Activated CD4-positive, alpha-beta T cell treated with anti-CD3 and anti-CD28 coated beads for 4 hours (primary cell): ENCODE measurements at places on chromosomes 3 and 15.
A peak's percentile ranks its signal among the peaks of the same experiment; 100 is the strongest.

DNA sequence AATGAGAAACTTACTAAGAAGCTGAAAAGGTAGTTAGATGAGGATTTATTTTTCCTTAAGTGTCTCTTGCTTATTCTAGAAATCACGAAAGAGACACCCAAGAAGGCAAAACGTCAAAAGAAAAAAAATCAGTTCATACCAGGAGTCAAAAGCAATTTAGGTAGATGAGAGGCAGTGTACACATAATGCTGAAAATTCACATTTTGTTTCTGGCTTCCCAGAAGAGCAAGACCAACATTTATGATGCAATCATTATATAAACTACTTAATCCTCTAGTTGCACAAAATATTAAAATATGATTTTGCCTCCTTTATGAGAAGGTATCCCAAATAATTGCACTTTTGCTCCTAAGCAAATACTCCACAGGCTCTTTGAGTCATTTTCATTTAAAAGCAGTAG lies 228.0 kb downstream of the FMN1 start:
- DNase-seq = no peak

DNA sequence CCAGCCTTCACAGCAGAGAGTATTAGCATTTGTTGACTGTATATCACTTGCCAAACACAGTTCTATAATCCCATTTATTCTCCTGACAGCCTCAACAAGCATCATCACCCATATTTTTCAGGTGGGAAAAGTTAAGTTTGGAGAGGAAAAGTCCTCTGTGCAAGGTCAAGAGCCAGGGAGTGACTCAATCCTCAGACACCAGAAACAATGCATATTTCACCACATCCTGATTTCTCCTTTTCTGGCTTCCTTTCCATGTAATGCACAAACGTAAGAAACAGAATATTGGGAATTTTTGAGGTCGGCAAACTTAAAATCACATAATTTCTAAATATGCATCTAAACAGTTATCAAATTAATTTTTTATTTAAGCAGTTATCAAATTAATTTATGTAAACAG lies 116.0 kb upstream of the GADL1 start:
- DNase-seq = no peak

GRCh38 chr3:3799173-3800079 lies at the start of gene LRRN1:
Gene LRRN1 (plus strand): TSS chr3:3799431. CDS start chr3:3844642, 45,211 bp downstream.
- peak; percentile 28 for DNase-seq

DNA sequence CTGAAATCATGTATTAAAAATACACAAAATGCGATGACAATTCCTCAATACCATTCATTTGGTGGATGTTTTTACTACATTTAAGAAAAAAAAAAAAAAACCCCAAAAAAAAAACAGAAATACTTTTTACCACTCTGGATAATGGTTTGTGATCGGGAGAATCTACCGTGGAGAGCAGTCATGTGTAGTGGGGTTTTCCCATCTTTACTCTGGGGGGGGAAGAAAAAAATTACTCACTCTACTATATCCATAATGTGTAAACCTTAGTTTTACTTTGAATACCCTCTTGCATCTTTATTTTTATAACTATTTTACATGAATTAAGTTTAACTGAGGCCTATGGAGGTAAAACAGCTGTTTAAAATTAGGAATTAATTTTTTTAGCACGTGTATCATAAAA lies 83.3 kb downstream of the ANKRD28 start:
- no peak for DNase-seq

DNA sequence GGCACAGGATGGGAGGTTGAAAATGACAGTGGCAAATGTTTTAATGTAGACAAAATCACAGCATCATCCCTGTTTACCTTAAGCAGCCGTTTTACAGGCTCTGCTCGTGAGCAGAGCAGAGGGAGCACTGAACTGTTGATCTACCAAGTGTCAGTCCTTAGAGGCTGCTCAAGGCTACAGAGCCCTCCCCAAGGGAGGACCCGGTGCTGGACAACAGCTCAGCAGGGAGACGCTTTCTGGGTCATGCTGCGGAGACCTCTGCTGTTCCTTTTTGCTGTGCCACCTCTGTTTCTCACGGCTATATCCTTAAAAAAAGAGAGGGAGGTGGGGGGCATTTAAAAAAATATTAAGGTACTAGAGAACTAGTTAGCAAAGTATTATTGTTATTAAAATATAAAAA lies 400.2 kb downstream of the GABRB3 start:
- DNase-seq = no peak

DNA sequence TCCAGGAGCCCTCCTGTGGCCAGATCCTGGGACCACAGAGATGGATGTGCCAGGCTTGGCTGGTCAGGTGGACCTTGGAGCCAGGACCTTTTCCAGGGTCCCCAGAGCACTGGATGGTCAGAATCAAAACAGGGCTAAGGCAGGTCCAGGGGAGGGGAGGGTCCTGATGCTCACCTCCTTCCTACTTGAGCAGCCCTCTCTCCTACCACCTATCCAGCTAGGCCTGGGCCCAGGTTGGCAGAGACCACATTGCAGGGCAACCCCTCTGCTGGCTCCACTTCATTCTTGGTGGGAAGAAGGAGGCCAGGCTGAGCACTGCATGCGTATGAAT lies 28.5 kb upstream of the SFMBT1 start:
- DNase-seq = no peak

- no peak for DNase-seq
These were observed 17.8 kb downstream of the CGGBP1 start for GRCh38 chr3:88041005-88041404.

- no peak for DNase-seq
These were observed 28.2 kb downstream of the GJD2 start for GRCh38 chr15:34726406-34727100.

DNA sequence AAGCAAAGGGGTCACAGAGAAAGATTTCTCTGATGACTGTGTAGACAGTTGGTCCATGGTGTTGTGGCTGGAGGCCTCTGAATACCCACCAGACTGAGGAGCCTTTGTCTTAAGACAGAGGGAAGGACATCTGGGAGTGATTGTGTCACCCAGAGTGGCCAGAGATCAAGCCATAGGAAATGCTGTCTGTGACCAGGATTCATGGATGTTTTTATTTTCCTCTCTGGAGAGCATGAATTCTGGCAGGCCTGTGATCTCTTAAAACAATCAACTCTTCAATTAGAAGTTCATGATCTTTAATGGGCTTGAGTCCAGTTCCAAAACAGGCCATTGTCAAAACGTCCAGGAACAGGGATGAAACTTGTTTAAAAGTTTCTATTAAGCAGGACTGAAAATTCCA lies 198.9 kb upstream of the CTDSPL start:
- DNase-seq = no peak

- no peak for DNase-seq
These were observed 104.2 kb downstream of the CNTN6 start for GRCh38 chr3:1197051-1197450.

GRCh38 chr3:133674290-133674919 lies 12.7 kb upstream of the TOPBP1 start:
- DNase-seq = no peak

DNA sequence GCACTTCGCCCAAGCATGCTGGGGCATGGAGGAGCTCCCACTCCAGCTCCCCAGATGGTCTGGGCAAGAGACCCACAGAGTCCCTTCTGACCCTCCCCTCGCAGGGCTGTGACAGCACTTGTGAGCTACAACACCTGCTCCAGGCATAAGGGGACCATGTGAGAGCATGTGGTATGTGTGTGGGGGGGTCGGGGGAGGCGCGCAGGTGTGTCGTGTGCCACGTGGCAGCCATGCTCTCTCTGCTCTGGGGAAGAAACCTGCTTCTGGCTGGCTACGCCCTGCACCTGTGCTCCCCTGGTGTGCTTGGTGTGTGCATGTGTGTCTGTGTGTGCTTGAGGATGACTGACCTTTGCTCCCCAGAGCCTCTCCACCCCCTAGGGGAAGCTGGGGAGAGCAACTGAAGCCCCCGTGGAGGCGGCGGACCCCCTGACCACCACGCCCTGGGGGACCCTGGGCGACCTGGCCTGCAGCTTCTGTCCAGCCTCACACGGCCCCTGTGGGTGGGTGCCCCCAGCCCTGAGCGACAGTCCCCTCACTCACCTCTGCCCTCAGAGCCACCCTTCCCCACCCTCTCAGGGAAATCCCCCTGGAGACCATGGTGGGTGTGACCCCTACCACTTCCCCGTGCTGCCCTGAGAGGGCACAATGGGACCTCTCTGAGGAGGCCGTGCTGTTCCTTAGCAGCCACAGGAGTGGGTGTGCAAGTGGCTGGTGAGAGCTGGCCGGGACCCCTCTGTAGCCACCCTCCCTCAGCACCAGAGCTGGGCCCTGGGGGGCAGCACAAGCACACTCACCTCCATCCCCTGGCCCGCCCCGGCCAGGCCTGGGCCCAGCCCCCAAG lies 16.6 kb upstream of the SEC13 start:
- DNase-seq = no peak

- no peak for DNase-seq
These were observed 948.2 kb downstream of the EPHA3 start for GRCh38 chr3:90055666-90056065.

DNA sequence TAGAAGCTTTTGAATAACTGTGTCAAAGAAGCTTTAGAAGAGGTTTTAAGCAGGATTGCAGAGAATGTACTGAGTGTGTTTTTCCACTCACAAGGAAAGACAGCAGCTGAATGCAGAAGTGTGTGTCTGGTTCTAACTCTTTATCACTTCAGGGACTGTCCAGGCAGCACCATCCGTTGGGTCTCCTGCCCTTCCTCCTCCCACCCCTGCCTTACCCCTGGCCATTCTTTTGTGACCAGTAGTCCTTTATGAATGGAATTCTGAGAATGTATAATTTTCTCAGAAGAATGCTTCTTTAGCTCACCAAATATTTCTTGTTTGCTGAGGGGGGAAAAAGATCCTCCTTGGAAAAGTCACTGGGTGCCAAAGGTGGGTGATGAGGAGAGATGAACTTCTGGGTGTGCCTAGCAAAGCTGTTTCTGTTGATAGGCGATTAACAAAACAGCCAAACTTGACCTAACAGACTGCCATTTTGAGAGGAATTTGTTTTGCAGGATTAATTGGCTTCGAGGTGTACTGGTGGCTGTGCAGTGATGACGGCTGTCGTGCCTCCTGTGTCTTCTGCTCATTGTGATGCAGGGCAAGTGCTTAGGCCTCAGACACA lies 70.9 kb downstream of the IGF1R start:
- no peak for DNase-seq

GRCh38 chr15:36601497-36601932 lies 22.1 kb downstream of the CDIN1 start:
- no peak for DNase-seq

GRCh38 chr3:114294940-114295480 lies 1.2 kb downstream of the TIGIT start:
- DNase-seq = no peak

DNA sequence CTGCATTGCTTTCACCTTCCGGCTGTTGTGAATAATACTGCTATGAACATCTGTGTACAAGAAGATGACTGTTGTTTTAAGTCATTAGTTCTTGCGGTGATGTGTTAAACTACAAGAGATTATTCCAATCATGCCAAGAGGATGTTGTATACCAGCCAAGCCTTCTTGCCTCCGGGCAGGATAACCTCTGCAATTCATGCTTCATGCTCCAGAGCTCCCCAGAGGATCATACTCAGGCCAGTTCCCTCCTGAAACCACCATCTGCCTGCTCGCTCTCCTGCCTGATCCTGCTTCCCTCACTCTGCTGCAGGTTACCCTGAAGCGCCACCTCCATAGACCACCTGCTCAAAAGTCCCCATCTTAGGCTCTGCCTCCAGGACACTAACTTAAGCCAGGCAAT lies 187.1 kb upstream of the PROK2 start:
- DNase-seq = no peak

DNA sequence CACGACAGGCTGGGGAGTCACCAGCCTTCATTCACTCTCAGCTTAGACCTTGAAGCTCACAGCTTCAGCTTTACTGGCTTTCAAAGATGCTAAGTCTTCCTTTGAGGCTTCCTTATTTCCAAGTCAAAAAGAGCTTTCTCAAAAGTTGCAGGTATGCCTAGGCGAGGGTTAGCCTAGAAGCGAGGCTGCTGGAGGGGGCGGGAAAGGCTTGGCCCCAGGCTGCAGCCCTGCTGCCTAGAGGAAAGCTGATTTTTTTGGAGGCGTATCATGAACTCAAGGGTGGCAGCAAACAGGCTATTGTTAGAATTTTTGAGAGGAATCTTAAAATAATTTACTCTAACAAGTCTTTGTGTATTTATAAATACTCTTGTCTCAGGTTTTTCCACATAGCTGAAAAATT lies 37.1 kb downstream of the MYO5C start:
- DNase-seq = no peak

DNA sequence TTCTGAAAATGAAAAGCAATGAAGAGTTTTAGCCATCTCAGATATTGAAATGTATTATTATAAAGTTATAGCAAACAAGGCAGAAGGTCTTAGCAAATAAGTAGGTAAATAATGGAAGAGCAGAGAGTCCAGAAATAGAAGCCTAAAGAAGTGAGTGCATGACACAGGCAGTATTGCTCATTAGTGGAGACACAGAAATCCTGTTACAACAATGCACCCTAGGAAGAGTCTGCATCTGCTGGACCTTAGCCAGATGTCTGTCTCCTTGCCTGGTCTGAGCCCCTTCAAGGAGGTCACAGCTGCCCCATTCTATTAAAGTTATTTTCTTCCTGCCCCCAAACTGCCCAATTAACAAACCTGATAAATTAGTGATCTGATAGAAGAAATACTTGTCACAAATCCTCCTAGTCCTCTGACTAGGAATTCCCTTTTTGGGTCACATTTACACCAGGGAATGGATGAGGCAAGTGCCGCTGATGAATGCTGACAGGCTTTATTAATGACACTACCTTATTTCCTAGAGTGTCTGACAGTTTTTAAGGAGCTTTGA lies 51.9 kb downstream of the HOMER2 start:
- no peak for DNase-seq

DNA sequence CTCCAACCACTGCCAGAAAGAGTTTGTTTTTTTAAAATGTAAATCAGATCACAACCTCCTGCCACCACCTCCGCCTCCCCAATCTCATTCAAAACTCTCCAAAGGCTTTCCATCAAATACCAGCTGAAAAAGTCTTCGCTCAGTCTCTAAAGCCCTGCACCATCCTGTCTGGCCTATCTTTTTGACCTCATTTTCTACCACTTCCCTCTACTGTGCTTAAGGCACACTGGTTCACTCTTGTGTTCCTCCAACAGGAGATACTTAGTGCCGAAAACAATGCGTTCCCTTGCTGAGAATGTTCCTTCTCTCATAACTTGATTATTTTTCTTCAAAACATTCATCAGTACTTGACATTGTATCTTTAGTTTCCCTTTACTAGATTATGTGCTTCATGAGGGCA lies 3.5 kb downstream of the BTBD1 start:
- no peak for DNase-seq

- no peak for DNase-seq
These were observed 171.8 kb upstream of the CDIN1 start for GRCh38 chr15:36407647-36408046.

DNA sequence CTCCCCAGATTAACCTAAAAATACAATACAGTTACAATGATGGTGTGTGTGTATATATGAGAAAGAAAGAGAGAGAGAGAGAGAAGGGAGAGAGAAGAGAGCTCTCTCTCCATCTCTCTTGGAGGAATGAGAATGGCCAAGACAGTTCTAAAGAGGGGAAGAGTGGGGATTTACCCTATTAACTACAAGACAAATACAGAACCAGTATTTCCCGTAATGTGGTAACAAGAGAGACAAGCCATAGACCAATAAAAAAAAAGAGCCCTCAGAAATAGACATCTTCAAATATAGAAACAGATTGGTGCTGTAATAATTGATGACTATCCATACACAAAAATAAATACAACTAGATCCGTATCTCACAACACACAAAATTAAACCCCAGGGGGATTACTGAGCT lies 87.0 kb downstream of the NSMCE3 start:
- no peak for DNase-seq

- DNase-seq = peak; percentile 40
These were observed 688 bp downstream of the SETD5 start for GRCh38 chr3:9397906-9398699.

GRCh38 chr3:133835418-133835743 lies 29.8 kb downstream of the SRPRB start:
- no peak for DNase-seq

- DNase-seq = no peak
These were observed 23.0 kb downstream of the PAQR9 start for GRCh38 chr3:142940472-142940871.
